ENCODE measurements at places on chromosomes 11 and 22.

GRCh38 chr11:96055706-96056387, 131.9 kb upstream of the MTMR2 start:
- no peak for DNase-seq

DNA sequence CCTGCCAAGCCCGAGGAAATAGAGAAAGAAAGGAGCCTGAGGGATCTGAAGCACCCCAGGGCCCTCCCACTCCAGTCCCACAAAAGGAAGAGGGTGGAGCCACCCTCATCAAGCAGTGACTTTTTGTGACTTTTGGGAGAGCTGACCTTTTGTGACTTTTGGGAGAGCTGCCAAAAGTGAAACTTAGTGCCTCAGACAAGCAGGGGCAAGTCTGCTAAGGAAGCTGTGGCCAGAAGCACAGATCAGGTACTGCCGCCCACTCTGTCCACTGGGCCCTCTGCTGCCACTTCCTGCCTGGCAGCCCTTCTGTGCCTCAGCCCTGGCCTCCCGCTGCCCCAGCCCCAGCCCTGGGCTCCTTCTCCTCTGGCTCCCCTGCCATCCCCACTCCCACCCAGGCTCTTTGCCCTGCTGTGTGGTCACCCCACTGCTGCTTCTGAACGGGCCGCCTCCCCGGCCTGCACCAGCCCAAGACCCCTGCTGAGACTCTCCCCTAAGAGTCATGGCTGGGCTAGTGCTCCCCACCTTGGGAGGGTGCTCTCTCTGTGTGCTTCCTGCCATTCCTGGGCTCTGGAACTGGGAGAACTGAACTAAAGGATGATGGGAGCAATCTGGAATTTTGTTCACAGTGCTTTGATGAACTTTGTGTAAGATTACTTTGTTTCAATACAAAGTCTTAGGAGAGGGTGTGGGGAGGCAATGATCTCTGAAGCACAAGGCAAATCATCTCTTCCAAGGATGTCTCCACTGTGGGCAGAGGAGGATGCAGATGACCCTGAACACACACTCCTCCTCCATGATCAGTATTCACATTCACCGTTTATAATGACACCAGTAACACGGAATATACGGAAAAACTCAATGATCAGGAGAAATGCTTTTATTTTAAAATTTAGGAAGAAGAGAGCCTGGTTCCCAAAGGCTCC, at the start of gene APOBEC3H:
Gene APOBEC3H, plus strand, starts transcription at position 147 of the 923 bp plus-strand sequence. CDS start 3,035 bp downstream, outside the sequence.
- no peak for DNase-seq

DNA sequence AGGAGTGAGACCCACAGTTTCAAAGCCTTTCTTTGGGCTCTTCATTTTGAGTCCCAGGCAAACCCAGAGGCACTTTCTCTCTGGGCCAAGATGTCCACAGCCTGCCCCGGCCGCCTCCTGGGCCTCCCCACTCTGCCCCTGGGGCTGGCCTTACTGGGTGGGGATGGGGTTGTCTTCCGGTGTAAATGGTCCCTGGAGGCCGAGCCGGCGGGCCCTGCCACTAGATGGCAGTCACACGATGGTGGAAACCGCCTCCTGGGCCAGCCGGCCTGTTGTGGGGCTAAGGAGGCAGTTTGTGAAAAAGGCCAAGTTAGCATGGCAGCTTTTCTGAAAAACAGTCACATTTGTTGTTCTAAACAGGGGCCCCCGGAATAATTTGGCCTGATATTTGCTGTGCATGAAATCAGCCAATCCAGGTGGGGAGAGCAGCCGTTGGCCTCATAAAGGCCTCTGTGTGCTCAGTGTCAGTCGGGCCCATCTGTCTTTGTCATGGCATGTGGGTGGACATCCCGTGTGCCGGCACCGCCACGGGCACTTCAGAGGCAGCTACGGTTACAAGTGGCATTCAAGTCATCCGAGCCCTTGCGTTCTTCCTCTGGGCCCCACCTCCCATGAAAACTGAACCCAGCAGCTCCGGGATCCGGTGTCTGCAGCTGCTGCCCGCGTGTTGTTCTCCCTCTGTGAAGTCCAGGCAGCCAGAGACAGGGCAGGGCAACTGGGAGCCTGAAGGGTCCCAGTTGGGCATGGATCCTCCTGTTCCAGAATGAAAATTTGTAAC, 6.5 kb downstream of the MRPL23 start:
- no peak for DNase-seq

GRCh38 chr22:36773935-36774334, 2.0 kb downstream of the IFT27 start:
- DNase-seq: no peak

GRCh38 chr11:74010306-74011300, 1.7 kb upstream of the UCP3 start:
- DNase-seq: no peak

DNA sequence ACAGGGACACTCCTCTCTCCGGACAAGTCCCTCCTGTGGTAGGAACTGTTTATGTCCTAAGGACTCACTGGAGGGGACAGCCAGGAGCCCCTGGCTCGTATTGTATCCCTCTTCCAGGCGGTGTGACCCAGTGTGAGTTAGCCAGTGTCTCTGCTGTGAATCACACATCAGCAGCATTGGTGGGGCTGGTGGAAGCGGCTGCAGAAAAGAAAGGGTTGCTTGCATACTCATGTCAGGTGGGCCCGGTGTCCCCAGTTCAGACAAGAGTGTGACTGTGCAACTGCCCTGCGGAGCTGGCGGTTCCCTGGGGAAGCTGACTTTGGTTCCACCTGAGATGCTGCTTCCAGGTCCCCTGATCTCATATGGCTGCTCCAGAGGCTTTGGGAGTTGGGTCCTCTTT, 99.4 kb downstream of the ZBTB16 start:
- no peak for DNase-seq

GRCh38 chr11:64742889-64743590, 902 bp downstream of the RASGRP2 start:
- no peak for DNase-seq

DNA sequence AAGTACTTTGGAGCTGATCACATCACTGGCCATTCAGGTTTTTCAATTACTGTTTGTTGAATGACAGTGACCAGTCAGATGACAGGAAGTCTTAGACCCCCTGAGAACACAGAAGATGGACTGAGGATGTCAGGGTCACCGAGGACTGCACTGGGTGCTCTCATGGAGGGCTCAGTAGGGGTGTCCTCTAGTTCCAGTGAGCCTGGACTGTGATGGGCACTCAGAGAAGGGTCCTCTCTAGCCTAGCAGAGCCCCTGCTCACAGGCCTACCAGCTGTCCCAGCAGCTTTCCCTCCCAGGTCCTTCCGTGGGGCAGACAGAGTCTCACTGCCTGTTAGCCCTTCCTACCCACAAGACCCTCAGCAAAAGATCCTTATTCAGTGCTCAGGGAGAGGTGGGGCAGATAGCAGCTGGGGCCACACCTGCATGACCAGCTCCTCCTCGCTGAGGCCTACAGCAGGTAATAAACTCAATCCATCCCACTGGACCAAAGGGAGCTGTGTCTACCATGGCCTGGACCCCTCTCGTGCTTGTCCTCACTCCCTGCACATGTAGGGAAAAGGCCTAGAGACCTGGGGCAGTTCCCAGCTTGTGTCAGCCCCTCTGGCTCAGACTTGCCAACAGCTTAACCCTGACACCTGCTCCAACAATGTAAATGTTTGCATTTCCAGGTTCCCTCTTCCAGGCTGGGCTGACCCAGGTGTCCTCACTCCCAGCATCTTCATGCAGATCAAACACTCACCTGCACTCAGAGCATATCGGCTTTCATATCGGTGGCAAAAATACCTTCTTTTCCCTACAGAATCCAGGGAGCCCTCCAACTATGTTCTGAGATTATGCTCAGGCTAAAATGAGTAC, 25.2 kb upstream of the VPREB1 start:
- DNase-seq: no peak

GRCh38 chr11:36388071-36388470, 92.0 kb downstream of the PRR5L start:
- no peak for DNase-seq

DNA sequence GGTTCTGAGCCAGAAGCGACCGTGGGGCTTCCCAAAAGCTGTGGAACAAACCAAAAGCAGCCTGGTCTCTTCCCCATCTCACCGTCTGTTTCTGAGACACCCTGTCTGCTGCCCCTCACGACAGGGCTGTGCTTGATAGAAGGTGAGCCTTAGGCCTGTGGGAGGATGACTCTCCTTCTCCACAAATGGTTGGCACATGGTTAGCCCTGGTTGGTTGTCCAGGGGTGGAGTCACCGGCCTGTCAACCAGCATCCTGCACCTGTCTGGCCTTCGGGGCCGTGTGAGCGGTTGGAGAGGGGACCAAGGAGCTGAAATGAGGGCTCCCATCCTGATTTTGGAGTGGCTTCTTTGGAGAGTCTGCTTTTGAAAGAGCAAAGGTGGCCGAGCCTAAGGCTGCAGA, 135.3 kb downstream of the PKNOX2 start:
- no peak for DNase-seq

GRCh38 chr11:61194169-61194671, 9.1 kb upstream of the PGA3 start:
- DNase-seq: no peak

- DNase-seq: no peak
Measured at GRCh38 chr11:3684129-3684818, 13.1 kb upstream of the CHRNA10 start.

DNA sequence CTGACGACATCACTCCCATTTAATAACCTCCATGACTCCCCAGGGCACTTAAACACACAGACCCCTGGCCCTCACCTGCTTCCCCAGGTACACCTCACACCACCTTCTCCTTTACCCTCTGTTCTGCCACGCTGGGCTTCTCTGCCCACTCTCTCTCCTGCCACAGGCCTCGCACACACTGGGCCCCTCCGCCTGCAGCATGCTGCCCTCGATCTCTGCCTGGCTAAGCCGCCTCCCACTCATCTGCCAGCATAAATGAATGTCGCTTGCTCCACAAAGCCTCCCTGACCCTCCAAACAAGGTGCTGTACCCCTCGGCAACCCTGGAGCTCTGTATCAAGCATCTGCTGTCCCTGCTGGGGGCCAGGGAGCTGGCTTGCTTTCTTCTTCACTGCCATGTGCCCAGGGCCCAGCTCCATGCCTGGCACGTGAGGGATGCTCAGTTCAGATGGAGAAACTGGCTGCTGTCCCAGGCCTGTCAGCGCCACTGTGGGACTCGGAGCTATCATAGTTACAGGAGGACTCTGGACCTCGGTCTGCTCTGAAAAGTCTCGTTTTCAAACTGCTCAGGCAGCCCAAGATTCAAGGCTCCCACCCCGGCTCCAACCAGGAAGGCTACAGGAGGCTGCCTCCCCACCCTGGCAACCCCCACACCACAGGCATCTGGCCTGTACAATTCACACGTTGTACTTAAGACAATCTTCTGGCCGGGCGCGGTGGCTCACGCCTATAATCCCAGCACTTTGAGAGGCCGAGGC, 11.9 kb downstream of the TTLL1 start:
- no peak for DNase-seq

GRCh38 chr11:30983143-30983542, 386.4 kb downstream of the DCDC1 start:
- no peak for DNase-seq

- no peak for DNase-seq
Measured at GRCh38 chr11:128463979-128464378, 123.4 kb downstream of the ETS1 start.

DNA sequence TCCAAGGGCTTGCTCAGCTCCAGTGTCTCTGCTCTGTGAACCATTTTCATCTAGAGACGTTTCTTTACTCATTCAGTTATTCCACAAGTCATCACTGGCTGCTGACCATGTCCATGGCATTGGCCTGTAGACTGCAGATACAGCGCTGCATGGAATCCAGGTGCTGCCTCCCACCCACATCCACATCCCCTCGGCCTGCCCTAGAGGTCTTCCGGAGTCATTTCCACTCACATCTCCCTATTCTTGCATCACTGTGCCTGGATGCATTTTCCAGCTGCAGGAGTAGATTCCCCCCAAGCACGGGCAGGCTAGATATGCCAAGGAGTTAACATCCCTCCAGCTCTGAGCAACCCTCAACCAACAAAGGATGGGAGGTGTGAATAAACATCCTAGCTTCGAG, 68.9 kb downstream of the CHST1 start:
- no peak for DNase-seq

DNA sequence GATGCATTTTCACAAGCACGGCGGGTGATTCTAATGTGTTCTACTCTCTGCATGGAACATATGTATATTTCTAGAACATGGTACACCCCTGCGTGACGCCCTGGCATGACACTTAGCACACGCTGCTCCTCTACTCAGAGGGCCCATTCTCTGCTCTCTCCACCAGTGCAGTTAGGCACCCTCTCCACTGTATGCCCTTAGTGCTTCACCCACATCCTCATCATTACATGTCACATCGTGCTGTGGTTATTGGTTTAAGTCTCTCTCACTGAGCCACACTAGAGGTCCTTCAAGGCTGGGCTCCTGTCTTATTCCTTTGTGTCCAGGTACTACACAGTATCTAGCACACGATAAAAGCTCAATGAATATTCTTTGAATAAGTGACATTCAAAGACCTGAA, 16.7 kb downstream of the TMPRSS13 start:
- no peak for DNase-seq

- DNase-seq: no peak
Measured at GRCh38 chr22:41479671-41480396, 10.9 kb downstream of the ACO2 start.

DNA sequence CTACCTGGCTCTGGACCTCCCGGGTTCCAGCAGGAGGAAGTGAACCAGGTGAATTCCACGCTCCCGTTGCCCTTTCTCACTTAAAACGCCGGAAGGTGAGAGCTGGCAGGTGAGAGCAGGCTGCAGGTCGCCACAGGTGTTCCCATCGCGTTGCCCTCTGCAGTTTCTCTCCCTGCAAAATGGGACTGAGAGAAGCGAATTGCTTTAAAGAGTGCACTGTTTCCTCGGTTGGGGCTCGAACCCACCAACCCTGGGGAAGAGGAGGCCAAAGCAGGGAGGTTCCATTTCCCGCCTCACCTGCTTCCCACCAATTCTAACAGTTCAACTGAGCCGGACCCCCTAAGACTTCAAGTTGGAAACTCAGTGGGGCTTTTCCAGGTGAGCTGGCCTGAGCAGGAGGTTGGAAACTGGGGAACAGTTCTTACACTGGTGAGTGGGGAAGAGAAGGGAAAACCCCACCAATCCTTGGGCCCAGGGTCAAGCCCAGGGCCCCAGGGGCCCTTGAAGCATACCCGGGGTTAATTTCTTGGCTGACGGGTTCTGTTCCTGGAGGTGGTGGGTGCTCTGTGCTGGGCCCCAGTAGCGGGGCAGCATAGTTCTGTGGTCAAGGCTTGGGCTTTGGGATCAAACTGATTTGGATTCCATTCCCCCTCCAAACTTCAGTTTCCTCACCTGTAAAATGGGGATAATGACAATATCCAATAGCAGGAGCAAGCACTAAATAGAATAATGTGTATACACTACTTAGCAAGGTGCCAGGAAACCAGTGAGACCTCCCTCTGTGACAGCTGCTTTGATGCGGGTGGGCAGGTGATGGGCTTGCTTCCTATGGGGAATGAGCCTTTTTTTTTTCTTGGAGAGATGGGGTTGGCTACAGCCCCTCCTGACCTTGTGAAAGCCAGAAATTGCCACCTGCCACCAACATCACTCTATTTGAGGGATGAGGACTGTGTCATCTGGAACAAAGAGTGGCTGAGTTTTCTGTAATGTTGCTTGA, 788 bp downstream of the CD82 start:
- no peak for DNase-seq

- DNase-seq: no peak
Measured at GRCh38 chr11:24622262-24622661, 125.4 kb downstream of the LUZP2 start.
